ENCODE measurements at places on chromosomes 5 and 9.

DNA sequence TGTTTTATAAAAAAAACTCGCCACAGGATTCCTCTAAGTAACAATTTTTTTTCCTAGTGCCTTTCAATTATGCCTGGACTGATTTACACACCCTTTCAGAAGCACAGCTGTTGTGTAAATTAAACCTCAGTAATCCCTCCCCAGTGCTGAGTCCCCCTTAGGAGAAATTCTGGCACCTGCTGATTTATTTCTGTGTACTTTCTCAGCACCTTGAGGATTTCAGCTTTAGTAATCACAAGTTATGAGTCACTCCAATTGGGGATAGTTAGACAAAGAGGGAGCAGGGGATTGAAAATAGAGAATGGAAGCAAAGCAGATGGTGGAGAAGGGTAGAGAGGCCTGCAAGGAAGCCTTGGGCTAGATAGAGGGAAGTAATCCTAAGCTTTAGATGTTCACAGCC lies 171.7 kb downstream of the TTLL11 start:
- DNase-seq: peak; percentile 75

GRCh38 chr9:81619353-81620001 lies 69.9 kb downstream of the TLE1 start:
- DNase-seq: no peak

DNA sequence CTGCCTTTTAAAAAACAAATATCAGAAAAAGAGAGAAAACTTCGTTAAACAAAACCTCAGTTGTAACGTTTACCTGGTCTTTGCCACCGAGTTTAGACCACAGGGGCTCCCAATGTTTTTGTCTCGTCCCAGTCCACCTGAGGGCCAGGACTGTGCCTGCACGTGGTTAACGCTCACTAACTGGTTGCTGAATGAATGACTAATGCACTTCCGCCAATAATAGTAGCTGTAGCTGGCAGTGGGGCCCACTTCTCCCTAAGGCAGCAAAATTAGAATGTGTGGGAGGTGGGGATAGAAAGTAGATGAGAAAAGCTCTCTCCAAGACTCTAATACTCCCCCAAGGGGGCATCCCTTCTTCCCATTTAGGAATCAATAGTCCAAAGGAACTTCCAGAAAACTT lies 29.1 kb upstream of the MED27 start:
- DNase-seq: no peak

- no peak for DNase-seq
These were observed 28.1 kb downstream of the FREM1 start for GRCh38 chr9:14882090-14882489.

DNA sequence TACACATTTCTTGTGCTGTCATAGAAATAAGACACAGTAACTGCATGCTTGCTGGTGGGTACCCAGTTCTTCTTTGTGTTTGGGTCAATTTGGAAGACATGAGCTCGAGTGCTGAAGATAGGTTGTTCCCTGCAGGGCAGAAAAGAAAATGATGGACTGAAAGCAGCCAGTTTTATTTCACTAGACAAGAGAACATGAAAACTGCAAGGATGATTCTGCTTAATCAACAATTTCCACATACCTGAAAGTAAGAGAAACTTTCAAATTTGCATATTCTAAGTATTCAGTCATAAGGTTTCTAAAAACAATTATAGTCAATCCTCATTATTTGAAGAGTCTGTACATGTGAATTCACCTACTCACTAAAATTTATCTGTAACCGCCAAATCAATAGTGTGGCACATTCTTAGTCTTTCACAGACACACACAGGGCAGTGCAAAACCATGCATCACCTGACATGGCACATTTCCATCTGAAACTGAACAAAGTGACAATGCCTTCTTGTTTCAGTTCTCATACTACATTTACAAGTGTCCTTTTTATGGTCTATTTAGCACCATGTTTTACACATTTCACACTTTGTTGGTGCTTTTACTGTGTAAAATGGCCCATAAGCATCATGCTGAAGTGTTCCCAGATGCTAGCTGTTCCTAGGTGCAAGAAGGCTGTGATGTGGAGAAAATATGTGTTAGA lies 56.9 kb downstream of the HOMER1 start:
- no peak for DNase-seq

DNA sequence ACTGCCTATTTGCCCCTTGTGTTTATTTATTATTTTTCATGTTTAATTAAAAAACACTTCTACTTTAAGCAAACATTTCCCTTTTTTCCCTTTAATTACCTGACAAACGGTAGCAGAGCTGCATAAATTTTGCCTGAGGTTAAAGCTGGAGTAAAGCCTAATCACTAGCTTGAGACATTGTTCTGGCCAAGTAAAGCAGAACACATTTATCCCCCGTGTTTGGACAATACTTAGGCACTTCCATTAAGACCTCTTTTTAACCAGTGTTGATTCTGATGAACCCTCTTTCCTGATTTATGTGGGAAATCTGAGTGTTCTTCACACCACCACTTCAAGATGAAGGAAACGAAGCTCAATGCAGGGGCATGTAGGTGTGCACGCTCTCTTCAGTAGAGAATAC lies 54.5 kb downstream of the BNC2 start:
- peak; percentile 16 for DNase-seq

DNA sequence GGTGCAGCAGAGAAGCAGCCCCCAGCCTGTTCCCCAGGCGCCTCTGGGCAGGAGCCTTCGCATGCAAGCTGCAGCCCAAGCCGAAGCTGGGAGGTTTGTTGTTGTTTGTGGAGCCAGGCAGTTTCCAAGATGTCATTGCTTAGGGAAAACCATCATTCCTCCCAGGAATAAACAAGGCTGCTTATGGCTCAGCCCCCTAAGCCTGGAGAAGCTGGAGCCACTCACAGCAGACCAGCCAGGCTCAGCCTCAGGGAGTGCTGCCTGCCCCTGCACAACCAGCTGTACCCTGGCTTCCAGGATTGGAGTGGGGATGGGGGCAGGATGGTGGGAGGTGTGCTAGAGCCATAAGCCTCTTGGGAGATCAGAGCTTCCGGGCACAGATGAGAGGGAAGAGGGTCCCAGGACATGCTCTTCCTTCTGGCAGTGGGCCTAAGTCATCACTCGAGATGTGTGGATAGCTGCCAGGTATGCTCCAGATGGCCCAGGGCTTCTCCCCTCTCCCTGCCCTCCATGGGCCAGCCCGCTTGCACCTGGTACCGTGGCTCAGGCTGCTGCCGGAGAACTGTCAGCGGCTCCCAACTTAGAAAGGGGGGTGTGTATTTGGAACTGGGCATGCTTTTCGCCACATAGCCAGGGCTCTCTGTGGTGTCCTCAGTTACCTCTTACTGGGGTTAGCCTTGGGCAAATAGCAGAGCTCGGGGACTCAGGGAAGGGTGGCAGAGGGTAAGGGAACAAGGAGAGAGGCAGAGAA lies 105.2 kb downstream of the RGS3 start:
- DNase-seq: no peak

DNA sequence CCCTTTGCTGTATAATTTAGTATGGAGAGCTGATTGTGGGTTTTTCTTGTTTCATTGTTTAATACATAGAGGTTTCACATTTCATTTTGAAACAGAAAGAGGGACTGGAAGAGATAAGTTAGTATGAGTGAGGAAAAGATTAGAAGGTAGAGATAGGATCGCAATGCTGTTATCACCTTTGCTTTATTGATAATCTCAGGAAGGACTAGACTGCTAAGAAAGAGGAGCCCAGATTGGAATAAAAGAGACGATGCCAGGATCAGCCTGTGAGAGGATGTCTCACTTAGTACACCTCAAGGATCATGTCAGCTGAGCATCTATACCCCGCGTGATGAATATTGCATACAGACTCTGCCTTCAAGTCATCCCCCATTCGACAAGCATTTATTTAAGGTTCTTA lies 178.0 kb upstream of the DMAC1 start:
- no peak for DNase-seq

- DNase-seq: no peak
These were observed 1.5 kb upstream of the CFAP77 start for GRCh38 chr9:132408521-132408920.

DNA sequence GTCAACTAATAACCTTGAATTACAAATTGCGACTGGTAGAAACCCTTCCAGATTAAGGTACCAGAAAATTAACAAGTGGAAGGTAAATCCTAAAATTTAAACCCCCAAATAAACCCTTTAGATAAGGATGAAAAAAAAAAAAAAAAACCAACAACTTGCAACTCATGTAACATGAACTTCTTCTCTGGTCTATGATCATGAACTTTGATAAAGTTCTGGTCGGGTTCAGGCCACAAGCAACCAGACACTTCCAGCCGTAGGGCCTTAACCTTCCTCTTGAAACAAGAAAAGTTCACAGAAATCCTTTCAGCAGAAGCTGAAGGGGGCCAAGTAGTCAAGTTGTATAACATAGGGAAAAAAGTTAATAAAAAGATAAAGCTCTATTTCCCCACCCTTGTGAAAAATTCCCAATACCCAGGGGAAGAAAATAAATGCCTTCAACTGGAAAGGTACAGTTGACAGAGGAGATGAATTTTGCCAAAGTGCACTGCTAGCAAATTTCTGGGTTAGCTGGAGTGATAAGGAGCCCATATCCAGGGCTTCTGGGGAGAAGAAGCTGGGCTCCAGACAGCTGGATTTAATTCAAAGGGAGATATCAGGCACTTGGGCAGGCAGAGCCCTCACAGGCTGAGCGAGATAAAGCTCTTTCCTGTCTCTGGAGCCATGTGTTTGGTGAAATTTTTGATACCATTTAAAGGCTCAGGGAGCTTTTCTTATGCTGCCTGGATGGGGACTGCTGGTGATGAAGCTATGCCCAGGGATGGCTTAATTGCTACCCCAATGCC lies 234.2 kb upstream of the PANK3 start:
- DNase-seq: no peak

DNA sequence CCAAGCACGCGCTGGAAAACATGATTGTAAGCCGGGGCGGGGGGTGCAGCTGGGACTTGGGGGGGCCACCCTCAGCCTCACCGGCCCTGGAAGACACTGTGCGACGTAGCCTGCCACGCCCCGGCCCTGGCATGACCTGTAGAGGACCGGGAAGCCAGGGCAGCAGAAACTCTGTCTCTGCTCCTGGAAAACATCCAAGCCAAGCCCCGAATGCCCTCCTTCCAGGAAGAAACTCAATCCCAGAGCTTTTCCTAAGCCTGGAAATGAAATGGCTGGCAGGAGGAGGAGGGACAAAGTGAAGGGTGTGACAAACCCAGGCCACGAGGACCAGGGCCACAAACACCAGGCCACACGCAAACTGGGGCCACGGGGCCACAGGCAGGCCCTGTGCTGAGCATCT lies 55.4 kb downstream of the KCNT1 start:
- no peak for DNase-seq

GRCh38 chr9:29556317-29556716 lies 1983.0 kb upstream of the C9orf72 start:
- no peak for DNase-seq

GRCh38 chr9:94905606-94906005 lies 179.1 kb downstream of the AOPEP start:
- no peak for DNase-seq

GRCh38 chr9:123864251-123864650 lies 65.7 kb downstream of the DENND1A start:
- DNase-seq: no peak

GRCh38 chr9:115423646-115424045 lies 305.7 kb upstream of the TNC start:
- no peak for DNase-seq

DNA sequence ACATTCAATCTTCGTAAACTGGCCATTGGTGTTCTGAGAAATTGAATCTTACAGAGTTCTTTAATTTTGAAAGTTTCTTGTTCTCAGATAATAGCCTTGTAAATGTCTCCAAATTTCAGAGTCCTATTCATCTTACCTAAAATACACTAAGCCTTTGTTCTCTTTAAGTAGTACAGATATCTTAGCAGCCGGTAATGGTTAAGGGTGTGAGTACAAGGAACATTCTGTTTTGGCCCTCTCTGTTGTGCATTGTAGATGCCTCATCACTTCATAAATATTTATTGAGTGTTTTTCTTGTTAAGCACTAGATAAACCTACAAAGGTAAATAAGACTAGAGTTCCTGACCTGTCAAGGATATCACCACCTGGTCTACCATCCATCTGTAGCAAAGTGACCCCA lies 35.2 kb downstream of the ZCCHC7 start:
- DNase-seq: no peak

GRCh38 chr5:67620424-67621397 lies 424.1 kb upstream of the CD180 start:
- no peak for DNase-seq

- no peak for DNase-seq
These were observed 139.5 kb downstream of the KDM4C start for GRCh38 chr9:6897207-6897822.

GRCh38 chr5:168788107-168788506 lies 208.9 kb upstream of the PANK3 start:
- DNase-seq: no peak

DNA sequence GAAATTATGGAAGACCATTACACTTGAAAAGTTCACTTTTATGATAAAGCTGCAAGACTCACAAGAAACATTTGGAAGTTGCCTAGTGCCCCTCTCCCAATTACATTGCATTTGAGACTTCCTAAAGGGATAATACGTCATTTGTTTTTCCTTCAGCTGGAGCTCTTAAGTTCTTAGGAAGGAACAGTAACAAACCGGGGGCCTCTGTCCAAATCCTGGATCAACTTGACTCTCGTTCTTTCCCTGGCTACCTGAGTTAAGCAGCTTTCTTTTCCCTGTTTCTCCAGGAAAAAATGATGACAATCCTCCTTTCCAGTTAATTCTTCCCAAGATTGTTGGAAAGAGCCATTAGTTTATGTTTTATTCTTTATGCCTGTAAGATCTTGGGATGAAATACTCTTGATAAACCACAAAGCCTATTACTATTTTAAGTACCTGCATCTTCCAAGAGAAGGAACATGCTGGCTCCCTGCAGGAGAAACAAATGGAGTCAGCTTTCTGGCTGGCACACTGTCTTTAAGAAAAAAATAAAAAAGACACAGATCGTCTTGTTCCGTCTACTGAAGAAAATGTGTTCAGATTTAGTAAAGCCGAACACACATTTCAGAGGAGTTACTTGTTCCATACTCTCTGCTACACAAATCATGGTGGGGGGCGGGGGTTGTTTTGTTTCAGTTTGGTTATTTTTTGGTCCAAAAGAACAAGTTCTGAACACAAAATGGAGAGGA lies 297.9 kb downstream of the EFNA5 start:
- DNase-seq: no peak

GRCh38 chr9:109440117-109440515 lies 58.0 kb downstream of the PTPN3 start:
- DNase-seq: no peak

GRCh38 chr9:73125651-73126050 lies 26.0 kb upstream of the ANXA1 start:
- DNase-seq: no peak

DNA sequence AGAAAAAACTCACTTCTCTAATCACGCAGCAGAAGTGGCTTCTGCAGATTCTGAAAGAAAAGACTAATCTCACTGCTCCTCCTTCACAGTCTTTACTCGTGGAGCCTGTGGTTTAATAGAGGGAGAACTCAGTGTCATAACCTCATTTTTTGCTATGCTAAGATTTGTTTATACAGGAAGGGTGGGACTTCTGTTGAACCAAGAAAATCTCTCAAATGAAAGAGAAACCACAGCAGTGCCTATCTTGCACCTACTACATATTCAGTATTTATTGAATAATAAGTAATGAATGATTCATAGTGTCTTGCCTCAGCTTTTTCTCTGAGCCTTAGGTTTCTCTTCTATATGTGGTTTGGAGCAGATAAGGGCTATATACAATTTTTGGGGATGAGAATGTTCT lies 136.1 kb upstream of the DMAC1 start:
- DNase-seq: no peak

- DNase-seq: no peak
These were observed 64.7 kb downstream of the CRB2 start for GRCh38 chr9:123420592-123421111.

GRCh38 chr5:140548791-140549190 lies 1.3 kb downstream of the EIF4EBP3 start:
- no peak for DNase-seq
